Astrocyte of the spinal cord (primary cell): ENCODE measurements at places on chromosomes 2 and 18.

DNA sequence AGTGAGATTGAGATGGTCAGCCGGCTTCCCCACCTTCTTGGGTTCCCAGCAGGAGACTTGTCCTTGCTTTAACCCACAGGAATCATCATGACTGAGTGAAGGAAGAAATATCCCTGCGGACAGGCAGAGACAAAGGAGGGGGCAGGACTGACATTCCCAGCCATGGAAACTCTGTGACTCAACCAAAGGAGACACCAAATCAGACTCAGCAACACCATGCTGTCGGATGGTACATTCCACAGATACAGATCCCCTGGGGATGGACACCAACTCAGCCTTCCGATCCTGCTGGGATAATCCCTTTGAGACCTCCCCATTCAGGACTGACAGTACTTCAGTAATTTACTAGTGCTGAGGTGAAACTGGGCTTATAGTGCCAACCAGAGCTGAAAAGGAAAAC is 518.3 kb downstream of the XIRP2 start:
- DNase-seq, result peak; percentile 87

DNA sequence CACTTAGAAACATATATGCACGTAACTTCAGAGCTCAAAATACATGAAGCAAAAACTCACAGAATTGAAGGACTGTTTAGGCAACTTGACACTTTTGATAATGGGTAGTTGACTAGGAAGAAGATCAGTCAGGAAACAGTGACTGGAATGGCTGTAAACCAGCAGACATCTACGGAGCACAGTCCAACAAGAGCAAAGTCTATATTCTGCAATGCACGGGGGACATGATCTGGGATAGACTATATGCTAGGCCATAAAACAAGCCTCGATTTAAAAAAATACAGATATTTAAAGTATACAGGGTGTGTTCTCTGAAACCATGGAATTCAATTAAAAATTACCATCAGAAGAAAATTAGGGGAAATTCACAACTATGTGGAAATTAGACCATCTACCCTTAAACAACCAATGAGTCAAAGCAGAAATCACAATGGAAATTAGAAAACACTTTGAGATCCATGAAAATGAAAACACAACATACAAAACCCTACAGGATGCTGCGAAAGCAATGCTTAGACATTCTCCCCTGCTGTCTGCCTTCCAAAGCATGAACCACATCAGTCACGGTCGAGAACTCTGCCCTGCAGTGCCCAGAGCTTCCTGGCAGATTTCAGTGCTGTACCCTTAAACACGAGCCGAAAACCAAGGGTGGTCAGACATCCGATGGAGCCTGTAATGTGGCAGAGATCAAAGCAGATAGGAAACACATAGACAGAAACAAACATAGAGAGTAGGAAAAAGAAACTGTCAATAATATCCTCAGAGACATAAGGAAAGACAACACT is 651.9 kb upstream of the HS6ST1 start:
- DNase-seq, result no peak

DNA sequence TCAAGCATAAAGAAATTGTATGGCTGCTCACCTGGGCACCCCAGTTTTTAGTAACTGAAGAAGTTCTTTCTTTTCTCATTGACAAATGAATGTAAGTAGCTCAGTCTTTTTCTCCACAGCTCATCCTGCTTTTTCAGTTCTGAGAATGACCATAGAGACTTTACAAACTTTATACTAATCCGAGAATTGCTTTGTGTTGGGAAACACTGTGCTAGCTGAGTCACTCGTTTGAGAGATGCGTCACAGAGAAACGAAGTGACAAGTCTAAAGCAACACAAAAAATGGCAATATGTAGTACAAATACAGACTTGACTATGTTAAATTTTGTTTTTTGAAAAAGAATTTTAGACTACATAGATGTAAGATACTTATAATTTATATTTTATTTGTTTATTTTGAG is 9.0 kb downstream of the LRRTM4 start:
- peak; percentile 19 for DNase-seq

DNA sequence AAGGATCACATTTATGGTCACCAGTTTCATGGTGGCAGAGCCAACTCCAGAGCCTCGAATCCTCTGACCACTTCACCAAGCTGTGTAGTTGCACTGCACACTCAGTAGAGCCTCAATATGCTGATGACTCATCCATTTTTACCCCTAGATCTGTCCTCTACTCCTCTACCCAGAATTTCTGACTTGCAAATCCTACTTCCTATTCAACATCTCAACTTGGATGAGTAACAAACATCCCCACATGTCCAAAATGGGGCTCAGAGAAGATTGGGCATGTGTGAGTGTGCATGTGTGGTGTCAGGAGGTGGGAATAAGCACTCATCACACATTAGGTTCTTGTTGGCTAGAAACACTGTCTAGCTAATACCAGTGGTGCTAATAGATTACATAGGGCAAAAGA is 57.8 kb upstream of the IGFBP2 start:
- DNase-seq, result no peak

DNA sequence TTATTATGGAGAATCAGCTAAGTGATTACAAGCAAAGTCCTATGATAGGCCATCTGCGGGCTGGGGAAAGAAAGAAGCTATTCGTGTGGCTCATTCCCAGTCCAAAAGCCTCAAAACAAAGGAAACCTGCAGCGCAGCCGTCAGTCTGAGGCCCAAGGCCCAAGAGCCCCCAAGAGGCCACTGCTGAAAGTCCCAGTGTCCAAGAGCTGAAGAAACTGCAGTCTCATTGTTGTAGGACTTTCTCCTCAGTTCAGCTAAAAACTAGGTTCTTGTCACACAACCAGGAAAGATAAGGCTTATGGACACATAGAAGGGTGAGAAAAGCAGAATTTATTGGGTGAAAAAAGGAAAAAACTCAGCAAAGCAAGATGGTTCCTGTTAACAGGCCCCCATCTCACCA is 143.2 kb downstream of the RHBDD1 start:
- DNase-seq, result no peak

DNA sequence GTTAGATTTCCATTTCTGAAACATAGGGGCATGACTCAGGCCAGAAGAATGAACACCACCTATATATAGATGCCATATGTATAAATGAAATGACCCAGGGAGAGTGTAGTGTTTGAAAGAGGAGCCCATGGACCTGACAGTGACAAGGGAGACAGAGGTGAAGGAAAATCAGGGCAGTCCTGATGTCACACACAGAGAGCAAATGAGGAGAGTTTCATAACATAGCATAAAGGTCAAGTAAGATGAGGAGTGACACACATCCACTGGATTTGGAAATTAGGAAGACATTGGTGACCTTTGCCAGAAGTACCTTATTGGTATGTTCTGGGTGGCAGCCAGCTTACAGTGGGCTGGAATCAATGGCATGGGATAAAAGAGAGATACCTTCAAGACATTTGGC is 276.7 kb downstream of the ZNF385B start:
- DNase-seq, result no peak

DNA sequence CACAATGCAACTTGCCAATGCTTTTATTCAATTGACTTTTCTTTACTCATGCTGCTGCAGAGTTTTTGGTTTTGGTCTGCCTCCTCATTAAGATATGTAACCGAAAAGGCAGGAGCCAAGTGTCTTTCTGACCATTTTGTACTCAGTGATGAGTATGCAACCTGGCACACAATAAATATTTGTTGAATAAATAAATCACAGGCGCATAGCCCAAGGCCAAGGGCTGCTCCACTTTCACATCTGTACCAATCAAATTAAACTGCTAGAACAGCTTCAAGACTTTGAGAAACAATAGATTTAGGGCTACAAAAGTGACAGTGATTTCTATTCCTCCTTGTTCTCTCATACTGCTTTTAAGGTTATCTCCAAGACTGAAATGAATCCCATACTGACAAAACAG is 828.2 kb downstream of the RNF144A start:
- DNase-seq, result no peak

GRCh38 chr2:9356261-9356660 is 67.1 kb downstream of the ITGB1BP1 start:
- DNase-seq, result peak; percentile 30

DNA sequence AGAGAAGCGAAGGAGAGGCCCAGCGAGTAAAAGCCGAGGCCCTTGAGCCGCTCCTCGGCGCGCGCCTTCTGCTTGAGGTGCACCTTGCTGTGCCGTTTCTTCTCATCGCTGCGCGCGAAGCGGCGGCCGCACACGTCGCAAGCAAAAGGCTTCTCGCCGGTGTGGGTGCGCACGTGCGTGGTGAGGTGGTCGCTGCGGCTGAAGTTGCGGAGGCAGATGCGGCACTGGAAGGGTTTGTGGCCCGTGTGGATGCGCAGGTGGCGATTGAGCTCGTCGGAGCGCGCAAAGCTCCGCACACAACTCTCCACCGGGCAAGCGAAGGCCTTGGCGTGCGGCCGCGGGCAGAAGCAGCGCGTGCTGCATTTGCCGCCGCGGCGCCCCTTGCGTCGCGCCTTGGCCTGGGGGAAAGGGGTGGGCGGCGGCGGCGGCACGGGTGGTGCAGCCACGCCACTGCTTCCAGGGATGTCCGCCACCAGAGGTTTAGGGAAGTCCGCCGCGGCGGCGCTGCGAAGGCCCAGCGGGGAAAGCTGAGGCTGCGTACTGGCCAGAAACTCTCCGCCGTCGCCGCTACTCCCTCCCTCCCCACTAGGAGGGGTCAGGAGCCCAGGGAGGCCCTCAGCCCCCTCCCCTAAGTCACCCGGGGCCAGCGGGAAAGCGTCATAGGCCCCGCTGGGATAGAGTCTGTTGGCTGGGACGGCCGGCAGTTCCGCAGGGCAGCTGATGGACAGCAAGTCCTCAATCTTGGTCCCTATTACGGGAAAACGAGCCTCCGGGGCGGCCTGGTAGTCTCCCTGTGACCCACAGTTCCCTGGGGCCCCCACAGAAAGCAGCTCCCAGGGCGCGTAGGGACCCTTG is 1.7 kb downstream of the EGR4 start:
- no peak for DNase-seq

- DNase-seq, result no peak
Measured at GRCh38 chr18:78396756-78397155, 582.9 kb upstream of the SALL3 start.

DNA sequence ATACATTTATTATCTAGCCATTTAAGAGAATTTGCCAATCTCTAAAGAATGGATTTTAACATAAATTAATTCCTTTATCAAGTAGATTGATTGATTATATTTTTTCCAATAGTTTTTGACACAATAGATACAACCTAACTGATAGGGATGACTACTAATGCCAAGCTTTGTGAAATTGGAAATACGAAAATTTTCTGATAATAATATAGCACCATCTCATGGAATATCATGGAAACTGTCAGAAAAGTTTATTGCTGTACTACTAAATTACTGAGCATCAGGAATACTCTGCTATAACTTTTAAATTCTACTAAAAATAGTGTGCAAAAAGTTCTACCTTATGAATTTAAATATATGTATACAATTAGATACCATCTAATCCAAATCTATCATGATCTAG is 101.8 kb upstream of the MAP2 start:
- no peak for DNase-seq

DNA sequence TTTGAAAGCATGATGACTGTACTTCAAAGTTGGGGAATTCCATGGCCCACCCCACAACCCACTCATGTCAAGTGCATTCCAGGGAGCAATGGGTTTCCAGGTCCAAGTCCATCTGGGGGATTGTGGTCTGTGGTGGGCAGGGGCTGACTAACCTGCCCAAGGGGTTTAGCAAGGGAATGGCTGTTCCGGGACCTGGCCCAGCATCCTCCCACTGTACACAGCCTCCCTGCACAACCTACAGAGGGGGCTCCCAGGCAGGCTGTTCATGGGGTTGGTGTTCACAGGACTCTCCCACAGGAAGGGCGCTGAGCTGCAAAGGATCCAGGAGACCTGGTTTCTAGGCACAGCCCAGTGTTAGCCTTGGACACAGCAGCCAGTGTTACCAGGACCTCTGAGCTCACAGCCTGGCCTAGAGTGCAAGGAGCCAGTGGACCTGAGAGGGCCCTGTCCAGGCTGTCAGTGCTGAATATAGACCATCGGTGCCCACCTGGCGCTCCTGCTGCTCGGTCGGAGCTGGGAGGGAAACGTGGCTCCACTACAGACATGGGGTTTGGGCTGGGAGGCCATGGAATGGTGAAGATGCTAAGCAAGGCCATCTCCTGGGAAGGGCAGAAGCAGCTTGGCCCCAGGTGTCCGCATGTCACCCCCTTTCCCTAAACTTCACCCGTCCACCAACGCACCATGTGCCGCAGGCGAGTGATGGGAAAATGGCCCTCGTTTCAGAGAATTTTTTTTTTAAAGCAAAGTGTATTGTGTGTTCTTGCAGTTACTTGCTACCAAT is 317.2 kb downstream of the GBX2 start:
- DNase-seq, result no peak

DNA sequence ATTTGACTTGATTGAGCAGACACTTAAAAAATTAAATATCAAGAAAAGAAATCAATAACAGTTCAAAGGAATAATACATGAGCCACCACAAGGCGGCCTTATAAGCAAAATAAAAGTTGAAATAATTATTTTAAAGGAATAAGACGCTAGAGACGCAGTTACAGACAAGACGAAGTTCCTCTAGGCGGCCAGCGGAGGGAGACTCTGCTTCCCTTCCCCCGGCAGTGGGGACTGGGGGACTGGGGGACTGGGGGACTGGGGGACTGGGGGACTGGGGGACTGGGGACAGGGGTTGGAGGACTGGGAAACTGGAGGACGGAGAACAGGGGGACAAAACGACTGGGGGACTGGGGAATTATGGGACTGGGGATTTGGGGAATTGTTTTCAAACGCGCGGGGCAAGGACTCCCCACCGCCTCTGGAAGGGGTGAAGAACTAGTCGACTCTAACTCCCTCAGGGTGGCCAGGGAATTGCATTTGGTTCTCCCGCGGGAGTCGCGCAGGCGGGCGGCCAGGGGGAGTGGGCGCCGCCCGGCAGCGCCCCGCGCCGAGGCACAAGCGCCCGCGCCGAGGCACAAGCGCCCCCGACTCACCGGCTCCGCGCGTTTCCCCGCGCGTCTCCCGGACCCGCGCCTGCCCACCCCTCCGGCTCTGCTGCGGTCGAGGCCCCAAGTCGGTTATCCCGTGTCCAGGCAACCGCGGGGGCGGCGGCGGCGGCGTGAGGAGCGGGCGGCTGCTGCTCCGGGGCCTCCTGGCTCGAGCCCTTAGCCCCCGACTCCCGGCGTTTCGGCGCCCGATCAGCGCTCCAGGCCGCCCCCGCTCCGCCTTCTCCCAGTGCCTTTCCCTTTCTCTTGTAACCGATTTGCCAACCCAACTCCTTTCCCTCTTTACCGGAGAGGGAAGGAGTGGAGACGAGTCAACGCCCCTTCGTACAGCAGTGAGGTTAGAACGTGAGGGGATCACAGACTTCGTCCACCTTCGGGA is at the start of gene CCDC178:
Gene CCDC178 (minus strand): TSS at position 662 of the 984 bp plus-strand sequence. CDS start 28,633 bp downstream, outside the sequence.
- peak; percentile 79 for DNase-seq

DNA sequence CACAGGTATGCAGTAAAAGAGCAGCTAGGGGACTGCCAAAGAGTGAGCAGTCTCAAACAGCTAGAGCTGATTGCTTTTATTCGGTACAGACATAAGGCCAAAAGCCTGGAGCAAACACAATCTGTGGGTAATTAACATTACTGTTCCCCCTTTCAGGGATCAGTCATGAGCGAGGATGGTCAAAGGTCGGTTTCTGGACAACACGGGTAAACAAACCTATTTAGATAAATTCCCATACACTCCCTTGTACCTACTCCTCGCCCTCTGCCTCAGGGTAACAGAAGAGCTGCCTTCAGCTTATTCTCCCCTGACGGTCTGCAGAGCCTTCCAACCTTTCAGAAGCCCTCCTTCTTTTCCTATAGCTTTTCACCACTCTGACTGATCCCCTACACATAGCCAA is 586.0 kb downstream of the SUCLG1 start:
- no peak for DNase-seq
